ENCODE measurements at places on chromosomes 2 and 18.

- DNase-seq = no peak
Measured at GRCh38 chr2:118698564-118698963, 148.9 kb downstream of the EN1 start.

- no peak for DNase-seq
Measured at GRCh38 chr2:83022631-83023210, 1436.4 kb downstream of the SUCLG1 start.

DNA sequence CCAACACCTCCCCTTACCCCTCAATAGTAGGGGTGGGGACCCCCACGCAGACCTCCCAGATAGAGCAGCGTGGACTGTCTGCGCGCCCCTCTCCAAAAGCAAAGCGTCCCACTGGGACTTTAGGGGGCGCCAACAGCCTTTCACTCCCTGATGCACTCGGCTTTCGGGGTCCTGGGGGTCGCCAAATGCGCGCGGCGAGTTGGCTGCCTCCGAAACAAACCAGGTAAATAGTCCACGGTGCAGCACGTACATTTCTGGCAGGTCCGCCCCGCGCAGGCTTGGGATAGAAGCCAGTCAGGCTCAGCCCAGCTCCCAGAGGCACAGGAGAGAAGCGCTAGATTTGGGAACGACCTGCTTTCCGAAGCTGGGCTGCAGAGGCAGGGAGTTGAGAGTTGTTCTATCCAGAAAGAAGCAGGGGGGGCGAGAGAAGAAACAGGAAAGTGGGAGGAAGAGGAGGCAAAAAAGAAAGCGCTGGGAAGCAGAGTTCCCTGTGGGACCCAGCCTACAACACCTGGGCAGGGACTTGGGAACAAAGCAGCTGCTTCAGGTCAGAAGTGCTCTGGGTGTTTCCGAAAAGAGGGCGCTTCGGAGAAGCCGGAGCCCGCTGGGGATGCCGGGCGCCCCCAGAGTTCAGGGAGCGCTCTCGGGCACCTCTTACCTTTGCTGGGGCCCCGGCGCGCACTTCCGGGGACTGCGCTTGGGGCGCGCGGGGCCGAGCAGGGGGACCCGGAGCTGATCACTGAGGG is 544 bp downstream of the EVA1A start:
- no peak for DNase-seq

DNA sequence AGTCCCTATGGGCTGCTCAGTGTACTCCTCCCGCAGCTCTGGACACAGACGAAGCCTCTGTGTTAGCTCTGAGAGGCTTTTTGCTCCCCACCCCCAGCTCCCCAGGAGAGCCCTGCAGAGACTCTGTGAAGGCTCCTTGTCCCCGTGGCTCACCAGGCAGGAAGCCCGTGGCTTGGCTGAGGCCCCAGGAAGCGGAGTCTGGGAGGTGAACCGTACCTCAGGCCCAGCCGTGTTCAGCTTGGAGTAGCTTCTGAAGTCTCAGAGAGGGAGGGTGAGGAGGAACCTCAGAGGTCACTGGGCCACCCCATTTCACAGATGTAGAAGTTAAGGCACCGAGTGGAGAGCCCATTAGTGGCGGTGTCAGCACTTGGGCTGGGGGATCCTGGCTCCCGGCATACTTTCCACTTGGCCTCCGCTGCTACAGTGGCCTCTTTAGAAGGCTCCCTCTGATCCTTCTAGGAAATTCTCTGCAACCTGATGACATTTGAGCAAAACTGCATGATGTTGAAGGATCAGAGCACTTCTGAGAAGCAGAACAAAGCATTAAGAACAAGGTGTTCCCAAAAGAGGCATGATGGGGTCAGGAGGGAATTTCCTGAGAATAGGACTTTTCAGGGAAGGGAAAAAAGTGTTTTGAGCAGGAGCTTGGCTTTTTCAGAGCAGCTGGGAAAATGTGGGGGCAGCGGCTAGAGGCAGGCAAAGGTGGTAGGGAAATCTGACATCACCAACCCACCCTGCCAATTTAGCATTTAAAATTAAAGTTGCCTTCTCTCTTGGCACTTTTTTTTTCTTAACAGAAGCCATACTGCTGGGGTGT is 79.1 kb downstream of the MCFD2 start:
- no peak for DNase-seq

DNA sequence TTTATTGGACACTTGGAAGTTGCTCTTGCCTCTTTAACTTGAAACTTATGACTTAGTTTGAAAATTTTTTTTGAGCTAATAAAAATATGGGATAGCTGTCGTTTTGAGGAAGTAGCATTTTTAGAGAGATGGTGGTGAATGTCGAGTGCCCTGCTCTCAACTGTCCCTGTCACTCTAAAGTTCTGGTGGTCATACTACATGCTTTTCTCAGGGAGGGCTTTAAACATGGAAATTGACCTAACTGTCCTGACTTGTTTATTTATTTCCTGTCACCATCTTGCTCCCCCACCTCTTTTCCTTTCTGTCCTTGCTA is 16.0 kb downstream of the CEP192 start:
- no peak for DNase-seq

GRCh38 chr18:71673954-71674353 is 870.2 kb downstream of the CBLN2 start:
- DNase-seq = no peak

DNA sequence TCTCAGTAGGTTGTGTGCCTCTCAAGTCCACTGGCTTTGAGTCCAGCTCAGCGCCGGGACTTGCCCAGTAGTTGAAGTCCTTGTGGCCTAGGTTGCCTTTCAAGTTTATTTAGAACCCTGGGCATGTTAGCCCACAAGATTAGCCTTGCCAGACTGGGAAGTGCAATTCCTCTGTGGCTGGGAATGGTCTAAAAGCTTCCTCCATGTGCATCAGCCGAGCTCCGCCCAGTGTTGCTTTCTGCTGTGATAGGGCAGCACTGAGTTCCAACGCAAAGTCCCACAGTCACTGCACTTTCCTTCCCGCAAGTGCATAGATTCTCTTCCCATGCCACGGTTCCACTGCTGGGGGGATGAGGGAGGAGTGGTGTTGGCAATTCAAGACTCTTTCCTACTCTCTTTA is 308.9 kb upstream of the THUMPD2 start:
- no peak for DNase-seq

DNA sequence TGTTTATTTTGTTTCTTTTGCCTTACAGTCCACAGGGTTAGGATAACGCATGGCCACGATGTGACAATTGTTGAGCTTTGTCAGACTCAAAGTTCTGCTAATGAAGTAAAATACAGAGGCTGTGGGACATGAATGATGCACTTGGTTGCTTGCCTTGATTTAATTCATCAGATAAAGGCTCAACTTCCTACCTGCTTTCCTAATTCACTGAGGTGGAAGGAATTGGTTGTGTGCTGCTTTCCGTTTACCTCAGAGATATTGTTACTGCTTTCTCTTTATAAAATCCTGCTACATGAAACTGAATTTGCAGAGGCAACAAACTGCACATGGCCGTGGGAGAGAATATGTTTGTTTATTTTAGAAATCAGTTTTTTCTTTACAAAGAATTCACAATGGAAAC is 6.6 kb downstream of the RIT2 start:
- no peak for DNase-seq

All from cerebellar nuclear complex (tissue), 1 donor.